ENCODE measurements at places on chromosomes 3 and 15.

DNA sequence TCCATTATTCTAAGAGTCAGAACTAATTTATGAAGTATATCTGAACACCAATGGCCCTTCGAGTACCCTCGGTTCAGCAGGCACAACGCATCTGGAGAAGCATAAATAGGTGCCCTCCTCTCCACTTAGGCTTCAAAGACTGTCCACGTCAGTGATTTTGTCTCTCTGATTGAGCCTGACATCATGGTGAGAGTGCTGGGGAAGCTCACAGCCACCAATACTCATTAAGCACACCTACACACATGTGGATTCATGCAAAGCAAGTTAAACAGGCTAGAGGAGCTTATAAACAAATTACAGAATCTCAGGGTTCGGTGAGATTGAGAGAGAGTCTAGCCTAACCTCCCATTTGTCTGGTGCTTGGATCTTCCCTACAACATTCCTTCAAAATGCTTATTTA, 3.6 kb downstream of the CLDN1 start:
- no peak for DNase-seq

DNA sequence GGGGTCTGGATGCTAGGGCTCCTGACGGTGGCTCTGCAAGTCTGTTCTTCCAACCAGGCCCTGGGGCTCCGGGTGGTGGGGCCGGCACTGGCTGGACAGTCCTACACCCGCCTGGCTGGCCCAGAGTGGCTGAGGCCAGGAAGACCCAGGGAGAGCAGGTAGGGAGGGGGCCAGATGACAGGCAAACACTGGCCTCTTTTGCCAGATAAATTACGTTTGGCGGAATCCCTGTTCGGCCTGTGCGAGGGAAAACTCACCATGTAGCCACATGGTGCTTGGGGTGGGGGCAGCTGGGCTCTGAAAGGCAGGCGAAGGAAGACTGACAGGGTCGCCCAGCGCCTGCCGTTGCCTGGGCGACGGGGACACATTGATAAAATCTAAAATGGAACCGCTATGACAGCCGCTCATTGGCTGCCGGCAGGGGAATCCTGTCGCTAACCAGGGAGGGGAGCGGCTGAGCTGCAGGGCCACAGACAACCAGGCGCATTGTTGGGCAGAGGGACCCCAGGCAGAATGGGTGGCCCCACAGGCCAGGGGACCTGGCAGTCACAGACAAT, 30.4 kb downstream of the IQSEC1 start:
- DNase-seq, result no peak

GRCh38 chr15:95016511-95017229, 785.3 kb downstream of the MCTP2 start:
- peak; percentile 86 for DNase-seq

GRCh38 chr3:139588450-139588849, 48.9 kb upstream of the RBP1 start:
- DNase-seq, result no peak

GRCh38 chr3:128996200-128996599, 2.3 kb upstream of the CFAP92 start:
- no peak for DNase-seq

DNA sequence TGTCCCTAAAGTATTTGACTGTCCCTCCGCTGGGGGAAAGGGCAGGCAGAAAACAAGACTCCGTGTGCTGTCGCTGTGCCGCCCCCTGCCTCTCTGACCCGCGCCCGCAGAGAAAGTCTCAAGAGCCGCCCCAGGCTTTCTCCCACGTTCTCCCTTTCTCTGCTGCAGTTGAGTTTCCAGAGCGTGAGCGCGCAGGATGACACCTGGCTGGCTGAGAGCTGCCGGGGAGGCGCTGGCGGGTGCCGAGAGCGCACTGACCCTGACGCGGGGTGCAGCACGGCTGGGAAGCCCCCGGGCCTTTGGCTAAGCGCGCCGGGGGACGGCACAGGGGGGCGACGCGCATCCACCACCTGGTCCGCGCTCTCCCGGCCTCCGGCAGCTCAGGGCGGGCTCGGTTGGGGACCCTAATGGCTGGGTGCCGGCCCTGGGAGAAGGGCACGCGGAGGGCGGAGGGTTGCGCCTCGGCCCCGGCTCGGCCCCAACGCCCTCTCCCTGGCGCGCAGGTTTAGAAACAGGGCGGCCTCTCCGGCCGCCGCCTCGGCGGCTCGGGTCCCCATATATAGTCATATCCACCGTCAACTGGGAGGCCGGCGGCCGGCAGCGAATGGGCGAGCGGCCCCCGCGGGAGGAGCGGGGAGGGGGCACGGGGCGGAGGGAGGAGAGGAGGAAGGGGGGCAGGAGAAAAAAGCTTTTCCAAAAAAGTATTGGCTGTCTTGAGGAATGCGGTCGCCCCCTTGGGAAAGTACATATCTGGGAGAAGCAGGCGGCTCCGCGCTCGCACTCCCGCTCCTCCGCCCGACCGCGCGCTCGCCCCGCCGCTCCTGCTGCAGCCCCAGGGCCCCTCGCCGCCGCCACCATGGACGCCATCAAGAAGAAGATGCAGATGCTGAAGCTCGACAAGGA, at the start of gene TPM1:
TSS of gene TPM1 (plus strand) at position 774 of the 903 bp plus-strand sequence. CDS start at position 857, 83 bp downstream.
- peak; percentile 94 for DNase-seq

All from mesenchymal stem cell (in vitro differentiated cells and primary cell).